ENCODE measurements at places on chromosomes 12 and 14. TPM values are rescaled to one million over a fixed set of nuclear protein-coding genes. Genes with fewer than 3 reads are reported as not detected.

ENDOU gene
- total RNA-seq, result 2.0 TPM

STRAP gene
- 63.9 TPM for total RNA-seq

CLEC1B gene
- total RNA-seq, result not detected

CATSPERB gene
- 2.9 TPM for total RNA-seq

- no peak for DNase-seq
- H3K4me3 ChIP-seq, result no peak overlapping the region
- no peak overlapping the region for H3K27ac ChIP-seq
- H3K27me3 ChIP-seq, result no peaks in the 10 kb centered on the region
These were observed 86.5 kb upstream of the TMCC3 start for GRCh38 chr12:94736820-94737219.

DNA sequence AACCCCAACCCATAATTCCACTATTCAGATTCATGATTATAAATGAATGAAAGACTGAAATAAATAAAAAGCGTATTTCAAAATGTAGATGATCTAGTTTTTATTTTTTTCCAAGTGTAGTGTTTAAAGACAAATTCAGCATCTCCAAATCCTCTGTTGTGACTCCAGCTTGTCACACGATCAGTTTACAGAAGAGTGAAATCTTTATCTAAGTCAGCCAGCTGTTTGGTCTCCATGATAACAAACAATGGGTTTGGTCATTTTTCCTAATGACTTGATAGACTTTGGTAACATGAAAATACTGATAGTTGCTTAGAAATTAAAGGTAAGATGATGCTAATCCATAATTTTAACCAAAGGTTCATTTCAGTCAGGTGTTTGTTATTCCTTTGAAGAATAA is 114.5 kb upstream of the RASSF8 start:
- no peak overlapping the region for H3K27ac ChIP-seq
- no peak for DNase-seq
- no peaks in the 10 kb centered on the region for H3K36me3 ChIP-seq
- no peaks in the 10 kb centered on the region for H3K4me1 ChIP-seq

GRCh38 chr14:91328313-91329050 is 84.0 kb upstream of the GPR68 start:
- no peak for DNase-seq
- H3K27ac ChIP-seq, result no peak overlapping the region
- H3K27me3 ChIP-seq, result peaks cover 3% of the 10 kb centered on the region
- H3K4me3 ChIP-seq, result no peak overlapping the region

GRCh38 chr14:105742531-105742848 is 216.1 kb downstream of the TMEM121 start:
- H3K27ac ChIP-seq, result no peak overlapping the region
- peak; percentile 88 for DNase-seq
- H3K36me3 ChIP-seq, result no peaks in the 10 kb centered on the region

DNA sequence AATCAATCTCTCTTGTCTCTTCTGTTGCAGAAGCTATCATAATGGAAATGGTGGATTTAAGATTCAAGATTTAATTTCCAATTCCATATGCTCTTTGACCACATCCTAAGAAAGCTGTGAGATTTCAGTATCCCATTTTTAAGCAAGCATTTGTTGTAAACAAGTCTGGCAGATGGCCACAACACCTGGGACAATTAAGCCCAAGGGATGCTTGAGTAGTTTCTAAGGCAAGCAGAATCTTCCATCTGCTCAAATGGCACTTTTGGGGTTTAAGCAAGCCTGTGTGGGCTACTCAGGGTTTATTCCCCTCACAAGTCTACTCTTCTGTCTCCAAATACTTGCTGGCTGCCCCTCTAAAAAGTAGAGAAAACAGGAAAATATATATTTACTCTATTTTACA is 304.7 kb upstream of the SYT1 start:
- no peak for DNase-seq
- no peaks in the 10 kb centered on the region for H3K27me3 ChIP-seq
- H3K4me3 ChIP-seq, result no peak overlapping the region
- no peaks in the 10 kb centered on the region for H3K36me3 ChIP-seq
- no peaks in the 10 kb centered on the region for H3K4me1 ChIP-seq
- no peak overlapping the region for H3K27ac ChIP-seq

GRCh38 chr14:21063479-21063878 is 5.9 kb downstream of the RNASE8 start:
- no peak for DNase-seq
- no peaks in the 10 kb centered on the region for H3K36me3 ChIP-seq
- H3K4me3 ChIP-seq, result no peak overlapping the region
- H3K27ac ChIP-seq, result no peak overlapping the region
- H3K4me1 ChIP-seq, result peaks cover 10% of the 10 kb centered on the region
- H3K27me3 ChIP-seq, result no peaks in the 10 kb centered on the region

- no peak overlapping the region for H3K27ac ChIP-seq
- no peaks in the 10 kb centered on the region for H3K27me3 ChIP-seq
- no peaks in the 10 kb centered on the region for H3K4me1 ChIP-seq
- H3K36me3 ChIP-seq, result no peaks in the 10 kb centered on the region
- no peak for DNase-seq
These were observed 35.6 kb downstream of the SCN8A start for GRCh38 chr12:51626629-51627028.

DNA sequence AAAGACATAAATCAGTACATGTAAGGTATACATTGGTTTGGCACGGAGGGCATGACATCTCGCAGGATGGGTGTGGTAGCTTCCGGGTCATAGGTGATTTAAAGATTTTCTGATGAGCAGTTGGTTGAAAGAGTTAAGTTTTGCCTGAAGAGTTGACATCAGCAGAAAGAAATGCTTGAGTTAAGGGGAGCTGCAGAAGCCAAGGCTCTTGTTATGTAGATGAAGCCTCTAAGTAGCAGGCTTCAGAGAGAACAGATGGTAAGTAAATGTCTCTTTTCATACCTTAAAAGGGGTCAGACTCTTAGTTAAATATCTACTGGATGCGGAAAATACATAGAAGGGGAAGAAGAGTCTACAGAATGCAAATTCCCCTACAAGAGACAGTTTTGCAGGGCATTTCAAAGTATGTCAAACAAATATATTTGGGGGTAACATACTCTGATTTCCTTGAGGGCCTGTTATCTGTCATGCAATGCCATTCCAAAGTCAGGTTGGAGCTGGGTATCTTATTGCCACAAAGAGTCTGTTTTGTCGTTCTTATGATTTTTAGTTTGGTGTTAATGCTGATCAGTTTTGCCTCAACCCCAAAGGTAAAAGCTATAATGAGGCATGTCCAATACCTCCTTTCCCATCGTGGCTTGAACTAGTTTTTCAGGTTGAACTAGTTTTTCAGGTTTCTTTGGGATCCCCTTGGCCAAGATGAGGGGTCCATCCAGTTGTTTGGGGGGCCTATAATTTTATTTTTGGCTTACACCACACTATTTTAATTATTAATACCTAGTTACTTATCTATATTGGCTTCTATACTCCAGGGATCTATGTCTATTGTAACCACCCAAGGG is 67.0 kb downstream of the PTHLH start:
- H3K27ac ChIP-seq, result no peak overlapping the region
- no peak overlapping the region for H3K4me3 ChIP-seq
- no peak for DNase-seq
- H3K36me3 ChIP-seq, result no peaks in the 10 kb centered on the region

GRCh38 chr14:89205137-89205740 is 211.8 kb downstream of the FOXN3 start:
- no peaks in the 10 kb centered on the region for H3K27me3 ChIP-seq
- no peak for DNase-seq
- no peak overlapping the region for H3K27ac ChIP-seq
- H3K4me1 ChIP-seq, result peaks cover 13% of the 10 kb centered on the region

DNA sequence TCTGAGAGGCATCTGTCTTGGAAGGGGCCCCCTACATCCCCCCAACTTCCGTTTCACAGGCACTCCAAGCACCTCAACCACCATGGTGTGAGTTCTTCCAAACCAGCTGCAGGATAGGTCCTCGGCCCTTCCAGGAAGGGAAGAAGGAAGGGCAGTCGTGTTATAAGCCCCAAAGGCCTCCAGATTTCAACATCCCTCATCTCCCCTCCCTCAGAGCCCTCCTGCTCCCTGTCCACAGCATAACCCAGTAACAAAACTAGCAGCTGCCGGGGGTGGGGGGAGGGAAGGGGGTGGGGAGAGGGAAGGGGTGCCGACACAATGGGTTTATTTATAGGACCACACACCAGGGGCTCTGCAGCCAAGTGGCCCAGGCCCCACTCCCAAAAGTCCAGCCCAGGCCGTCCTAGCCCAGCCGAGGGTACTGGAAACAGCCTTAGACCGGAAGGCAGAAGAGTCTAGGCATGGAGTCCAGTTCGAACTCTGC is 18.3 kb downstream of the NCKAP5L start:
- no peak for DNase-seq
- no peak overlapping the region for H3K4me3 ChIP-seq
- peak overlapping the region; percentile 81 for H3K27ac ChIP-seq
- H3K4me1 ChIP-seq, result peaks cover 51% of the 10 kb centered on the region
- no peaks in the 10 kb centered on the region for H3K27me3 ChIP-seq

DNA sequence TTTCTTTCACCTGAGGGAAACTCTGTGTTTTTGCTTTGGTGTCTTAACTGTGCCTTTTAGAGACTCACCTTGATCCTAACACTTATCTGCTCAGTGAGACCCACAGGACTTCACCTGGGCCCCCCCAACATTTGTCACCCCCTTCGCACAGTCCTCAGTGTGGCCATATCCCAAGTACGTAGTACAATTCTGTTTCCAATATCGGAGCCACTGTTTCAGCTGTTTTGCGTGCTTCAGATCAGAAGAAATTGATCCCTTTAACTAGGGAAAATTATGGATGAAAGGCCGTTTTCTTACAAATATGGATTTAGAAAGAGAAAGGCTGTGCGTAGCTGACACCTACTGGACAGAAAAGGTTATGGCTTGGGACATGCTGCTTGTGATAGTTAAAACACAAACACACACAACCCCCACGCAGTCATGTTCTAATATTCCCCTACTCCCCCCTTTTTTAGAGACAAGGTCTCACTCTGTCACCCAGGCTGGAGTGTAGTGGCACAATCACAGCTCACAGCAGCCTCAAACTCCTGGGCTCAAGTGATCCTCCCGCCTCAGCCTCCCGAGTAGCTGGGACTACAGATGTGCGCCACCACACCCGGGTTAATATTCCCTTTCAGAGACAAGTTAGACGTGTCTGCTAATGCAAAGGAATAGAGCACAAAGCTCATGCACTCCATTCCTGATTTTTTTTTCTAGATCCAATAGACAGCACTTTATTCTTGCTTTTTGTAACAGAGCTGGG is 3.6 kb upstream of the SLC7A8 start:
- H3K4me3 ChIP-seq, result no peak overlapping the region
- H3K4me1 ChIP-seq, result peaks cover 14% of the 10 kb centered on the region
- no peaks in the 10 kb centered on the region for H3K36me3 ChIP-seq
- no peak for DNase-seq
- H3K27me3 ChIP-seq, result no peaks in the 10 kb centered on the region

DNA sequence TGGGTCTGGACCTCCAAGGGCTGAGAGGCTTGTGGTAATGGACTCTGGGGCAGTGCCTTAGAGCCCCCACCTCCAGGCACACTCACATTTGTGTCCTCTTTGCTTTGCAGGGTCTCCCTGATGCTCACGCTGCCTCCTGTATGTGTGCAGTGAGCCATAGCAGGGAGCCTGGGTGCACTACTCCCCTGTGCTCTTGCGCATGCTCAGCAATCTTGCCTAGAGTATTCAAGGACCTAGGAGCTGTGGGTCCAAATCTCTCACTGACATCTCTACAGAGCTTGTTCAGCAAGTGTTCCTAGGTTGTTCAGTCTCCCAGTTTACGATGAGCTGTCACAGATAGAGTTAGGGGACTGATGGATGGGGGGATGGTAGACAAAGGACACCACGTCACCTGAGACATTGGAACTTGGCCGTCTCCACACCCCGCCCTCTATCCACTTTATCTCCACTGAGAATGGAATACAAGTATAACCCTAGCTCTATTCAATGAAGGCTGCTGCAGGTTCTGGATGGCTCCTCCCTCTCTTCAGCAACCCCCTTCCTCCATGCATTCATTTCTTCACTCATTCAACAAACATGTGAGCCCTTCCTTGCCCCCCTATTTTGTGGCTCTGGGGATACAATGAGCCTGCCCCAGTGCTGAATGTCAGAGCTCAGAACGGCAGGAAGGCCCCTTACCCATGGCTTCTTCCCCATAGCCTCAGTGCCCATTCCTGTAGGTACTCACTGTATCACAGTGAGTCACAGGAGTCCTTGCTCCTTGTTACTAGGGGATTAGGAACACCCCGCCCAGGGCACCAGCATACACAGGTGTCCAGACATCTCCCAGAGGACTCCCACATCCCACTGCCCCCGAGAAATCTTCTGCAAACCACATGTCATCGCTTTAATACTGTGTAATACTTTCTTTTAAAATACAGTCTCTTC is 31.2 kb downstream of the FIGNL2 start:
- DNase-seq, result no peak
- no peak overlapping the region for H3K4me3 ChIP-seq
- peaks cover 14% of the 10 kb centered on the region for H3K4me1 ChIP-seq
- peaks cover 13% of the 10 kb centered on the region for H3K27me3 ChIP-seq

DNA sequence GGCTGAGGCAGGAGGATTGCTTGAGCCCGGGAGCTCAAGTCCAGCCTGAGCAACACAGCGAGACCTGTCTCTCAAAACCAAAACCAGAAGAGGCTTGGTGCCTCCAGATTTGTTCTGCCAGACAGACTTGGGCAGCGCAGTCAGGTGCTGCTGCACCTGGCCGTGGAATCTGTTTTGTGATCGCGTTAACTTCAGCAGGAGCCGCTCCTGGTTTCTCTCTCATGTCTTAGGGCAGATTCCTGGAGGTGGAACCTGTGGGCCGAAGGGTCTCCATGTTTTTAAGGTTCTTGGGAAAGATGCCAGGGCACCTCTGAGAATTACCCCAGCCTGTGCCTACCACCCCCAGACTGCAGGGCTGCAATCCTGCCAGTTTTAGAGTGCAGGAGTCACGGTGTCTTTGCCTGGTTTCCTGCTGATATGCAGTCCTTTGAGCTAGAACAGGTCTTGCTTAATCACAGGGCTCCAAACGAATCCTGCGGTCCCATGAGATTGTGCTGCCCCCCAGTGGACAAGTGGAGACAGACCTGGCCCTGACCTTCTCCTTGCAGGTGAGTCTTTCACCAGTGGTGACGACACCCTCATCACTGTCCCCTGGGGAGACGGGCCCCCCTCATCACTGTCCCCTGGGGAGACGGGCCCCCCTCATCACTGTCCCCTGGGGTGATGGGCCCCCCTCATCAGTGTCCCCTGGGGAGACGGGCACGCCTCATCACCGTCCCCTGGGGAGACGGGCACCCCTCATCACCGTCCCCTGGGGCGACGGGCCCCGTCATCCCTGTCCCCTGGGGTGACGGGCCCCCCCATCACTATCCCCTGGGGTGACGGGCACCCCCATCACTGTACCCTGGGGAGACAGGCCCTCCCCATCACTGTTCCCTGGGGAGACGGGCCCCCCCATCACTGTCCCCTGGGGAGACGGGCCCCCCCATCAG is 37.6 kb downstream of the PACS2 start:
- H3K27ac ChIP-seq, result no peak overlapping the region
- no peaks in the 10 kb centered on the region for H3K27me3 ChIP-seq
- H3K4me1 ChIP-seq, result peaks cover 21% of the 10 kb centered on the region
- peaks cover 17% of the 10 kb centered on the region for H3K36me3 ChIP-seq
- peak; percentile 95 for DNase-seq

GRCh38 chr12:112937741-112938719 is at the start of gene OAS3:
Gene OAS3 (plus strand): TSS chr12:112938474. CDS start chr12:112938531, 57 bp downstream.
- peaks cover 23% of the 10 kb centered on the region for H3K4me1 ChIP-seq
- peak within 1 kb of the TSS; percentile 74 for H3K4me3 ChIP-seq
- H3K36me3 ChIP-seq, result no peaks in the 10 kb centered on the region
- peak within 1 kb of the TSS; percentile 68 for H3K27ac ChIP-seq
- no peaks in the 10 kb centered on the region for H3K27me3 ChIP-seq

GRCh38 chr12:115752913-115753726 is 524.4 kb downstream of the MED13L start:
- H3K27me3 ChIP-seq, result no peaks in the 10 kb centered on the region
- H3K4me1 ChIP-seq, result no peaks in the 10 kb centered on the region
- no peak for DNase-seq
- H3K27ac ChIP-seq, result no peak overlapping the region
